ENCODE measurements at places on chromosomes 11 and 22. TPM values are rescaled to one million over a fixed set of nuclear protein-coding genes. Genes with fewer than 3 reads are reported as not detected.

DNA sequence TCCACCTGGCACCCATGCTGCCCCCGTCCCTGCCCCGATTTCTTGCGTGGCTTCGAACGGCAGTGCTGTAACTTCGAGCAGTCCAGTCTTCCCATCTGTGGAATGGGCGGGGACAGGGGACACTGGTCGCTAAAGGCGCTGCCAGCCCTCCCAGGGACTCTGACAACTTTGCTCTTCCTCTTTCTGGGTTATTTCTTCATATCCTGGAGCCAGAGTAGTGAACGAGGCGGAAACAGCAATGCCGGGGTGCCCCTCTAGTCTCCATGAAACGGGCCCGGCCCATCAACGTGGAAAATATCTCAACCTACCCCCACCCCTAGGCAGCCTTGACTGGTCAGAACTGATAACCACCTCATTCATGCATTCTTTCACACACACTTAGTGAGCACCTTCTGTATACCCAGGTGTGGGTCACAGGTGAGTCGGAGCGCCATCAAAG lies 42.8 kb downstream of the TRIOBP start:
- H3K36me3 ChIP-seq: no peaks in the 10 kb centered on the region
- no peaks in the 10 kb centered on the region for H3K27me3 ChIP-seq
- H3K4me1 ChIP-seq: peaks cover 44% of the 10 kb centered on the region

DNA sequence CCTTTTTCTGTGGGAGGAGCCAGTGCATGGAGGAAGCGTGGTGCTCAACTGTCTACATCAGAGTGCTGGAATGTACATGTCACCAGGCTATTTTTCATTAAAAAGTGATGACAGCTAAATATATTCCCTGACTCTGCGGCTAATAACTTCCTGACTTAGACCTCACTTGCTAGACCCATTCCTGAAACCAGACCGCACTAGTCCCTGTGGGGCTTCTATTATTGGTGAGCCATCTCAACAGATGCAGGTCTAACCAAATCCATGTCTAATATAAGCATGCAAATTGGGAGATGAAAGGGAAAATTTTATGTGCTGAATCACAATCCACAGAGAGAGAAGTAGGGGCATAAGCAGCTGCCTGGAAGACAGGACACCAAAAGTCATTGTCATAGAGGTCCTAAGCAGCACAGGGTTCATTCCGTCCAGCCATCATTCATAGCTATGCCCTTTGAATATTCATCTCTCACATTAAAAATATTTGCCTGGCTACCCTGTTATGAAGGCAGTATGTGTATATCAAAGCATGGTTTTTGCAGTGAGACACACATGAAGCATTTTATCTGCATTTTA lies 110.9 kb upstream of the BLID start:
- H3K27ac ChIP-seq: no peak overlapping the region
- no peak overlapping the region for H3K4me3 ChIP-seq
- no peak for DNase-seq
- no peaks in the 10 kb centered on the region for H3K27me3 ChIP-seq
- H3K4me1 ChIP-seq: peaks cover 25% of the 10 kb centered on the region

Gene OR10D3
- total RNA-seq: not detected

DNA sequence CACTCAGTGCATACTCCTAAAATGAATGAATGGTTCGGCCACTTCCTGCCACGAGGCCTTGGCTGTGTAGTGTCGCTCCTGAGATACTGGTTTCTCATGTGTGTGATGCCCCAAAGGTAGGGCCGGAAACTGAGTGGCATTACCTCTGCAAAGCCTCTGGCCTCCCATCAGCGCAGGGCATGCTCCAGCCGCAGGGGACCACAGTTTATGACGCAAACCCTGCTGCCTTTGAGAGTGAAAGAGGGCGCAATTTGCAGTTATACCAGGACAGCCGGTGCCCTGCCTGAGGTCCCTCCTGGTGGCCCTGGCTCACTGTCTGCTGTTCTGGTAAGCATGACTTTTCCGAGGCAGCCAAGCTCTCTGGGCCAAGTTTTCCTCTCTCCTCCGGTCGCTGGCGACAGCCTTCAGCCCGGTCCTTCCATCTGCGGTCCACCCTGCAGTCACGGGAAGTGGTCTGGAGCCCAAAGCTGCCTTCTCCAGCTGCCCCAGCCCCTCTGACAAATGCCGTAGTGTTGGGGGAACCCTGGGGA lies 2.4 kb upstream of the FGF3 start:
- no peak overlapping the region for H3K4me3 ChIP-seq
- no peaks in the 10 kb centered on the region for H3K36me3 ChIP-seq
- no peaks in the 10 kb centered on the region for H3K4me1 ChIP-seq
- DNase-seq: peak; percentile 57

DNA sequence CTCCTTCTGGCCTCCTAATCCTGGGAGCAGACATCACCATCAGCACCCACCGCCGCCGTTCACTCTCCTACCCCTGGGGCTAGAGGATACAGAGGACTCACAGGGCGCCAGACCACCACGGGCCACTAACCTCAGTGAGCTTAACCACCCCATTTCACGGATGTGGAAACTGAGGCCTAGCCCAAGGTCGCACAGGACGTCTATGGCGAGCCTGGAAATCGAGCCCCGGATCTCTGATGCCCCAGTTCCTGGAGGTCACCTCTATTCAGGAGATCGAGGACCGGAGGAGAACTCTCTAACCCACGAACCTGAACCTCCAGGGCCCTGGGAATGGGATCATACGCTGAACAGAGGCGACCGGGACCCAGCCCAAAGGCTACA lies 349 bp downstream of the TIMM10 start:
- peaks cover 10% of the 10 kb centered on the region for H3K4me1 ChIP-seq
- H3K4me3 ChIP-seq: peak overlapping the region; percentile 95
- peaks cover 7% of the 10 kb centered on the region for H3K36me3 ChIP-seq
- DNase-seq: no peak

DNA sequence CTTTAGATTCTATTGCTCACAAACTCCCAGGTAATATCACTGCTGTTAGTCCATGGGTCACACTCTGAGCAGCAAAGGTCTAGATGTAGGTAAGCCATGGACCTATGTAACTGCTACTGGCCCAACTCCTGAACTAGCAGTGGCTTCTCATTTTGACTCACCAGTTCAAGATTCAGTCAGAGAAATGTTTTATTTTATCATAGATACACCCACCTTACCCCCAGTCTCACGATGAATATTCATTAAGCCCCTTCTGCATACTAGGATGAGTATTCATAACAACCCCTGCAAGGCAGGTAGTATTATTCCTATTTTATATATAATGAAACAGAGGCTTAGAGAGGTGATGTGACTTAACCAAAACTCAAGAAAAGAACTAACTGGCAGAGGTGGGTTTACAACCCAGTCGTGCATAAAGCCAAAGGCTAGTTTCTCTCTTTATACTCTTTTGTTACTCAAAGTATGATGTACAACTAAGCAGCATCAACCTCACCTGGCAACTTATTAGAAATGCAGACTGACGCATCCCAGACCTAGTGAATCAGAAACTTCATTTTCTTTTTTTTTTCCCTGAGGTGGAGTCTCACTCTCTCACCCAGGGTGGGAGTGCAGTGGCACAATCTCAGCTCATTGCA lies 957.6 kb upstream of the CCDC90B start:
- DNase-seq: no peak
- H3K27me3 ChIP-seq: no peaks in the 10 kb centered on the region
- H3K36me3 ChIP-seq: no peaks in the 10 kb centered on the region

Gene EMID1
- 0.29 TPM for total RNA-seq

DNA sequence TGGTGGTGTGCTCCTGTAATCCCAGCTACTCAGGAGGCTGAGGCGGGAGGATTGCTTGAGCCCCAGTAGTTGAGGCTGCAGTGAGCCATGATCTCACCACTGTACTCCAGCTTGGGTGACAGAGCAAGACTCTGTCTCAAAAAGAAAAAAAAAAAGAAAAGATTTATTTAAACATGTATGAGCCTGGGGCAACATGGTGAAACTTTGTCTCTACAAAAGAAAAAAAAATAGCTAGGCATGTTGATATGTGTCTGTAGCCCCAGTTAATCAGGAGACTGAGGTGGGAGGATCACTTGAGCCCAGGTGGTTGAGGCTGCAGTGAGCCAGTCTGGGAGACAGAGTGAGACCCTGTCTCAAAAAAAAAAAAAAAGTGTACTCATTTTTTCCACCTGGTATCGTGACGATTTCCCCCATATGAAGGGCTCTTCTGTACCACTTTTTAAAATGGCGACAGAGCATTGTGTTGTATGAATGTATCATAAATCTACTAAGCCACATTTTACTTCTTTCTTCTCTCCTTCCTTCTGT lies 16.4 kb upstream of the KCTD14 start:
- no peaks in the 10 kb centered on the region for H3K36me3 ChIP-seq
- H3K4me1 ChIP-seq: peaks cover 18% of the 10 kb centered on the region
- no peak overlapping the region for H3K4me3 ChIP-seq
- H3K27me3 ChIP-seq: no peaks in the 10 kb centered on the region
- no peak for DNase-seq
- H3K27ac ChIP-seq: peak overlapping the region; percentile 94

GRCh38 chr22:16831257-16831656 lies 6.0 kb upstream of the XKR3 start:
- H3K4me3 ChIP-seq: no peak overlapping the region
- H3K27ac ChIP-seq: no peak overlapping the region
- H3K4me1 ChIP-seq: no peaks in the 10 kb centered on the region
- no peaks in the 10 kb centered on the region for H3K27me3 ChIP-seq
- DNase-seq: no peak

GRCh38 chr11:17722000-17722643 lies 2.8 kb downstream of the MYOD1 start:
- no peaks in the 10 kb centered on the region for H3K4me1 ChIP-seq
- H3K27me3 ChIP-seq: peaks cover 83% of the 10 kb centered on the region
- H3K36me3 ChIP-seq: no peaks in the 10 kb centered on the region
- H3K27ac ChIP-seq: no peak overlapping the region
- DNase-seq: peak; percentile 97
- no peak overlapping the region for H3K4me3 ChIP-seq

Gene CHRDL2
- not detected for total RNA-seq

Gene NCF4
- total RNA-seq: 0.36 TPM

DNA sequence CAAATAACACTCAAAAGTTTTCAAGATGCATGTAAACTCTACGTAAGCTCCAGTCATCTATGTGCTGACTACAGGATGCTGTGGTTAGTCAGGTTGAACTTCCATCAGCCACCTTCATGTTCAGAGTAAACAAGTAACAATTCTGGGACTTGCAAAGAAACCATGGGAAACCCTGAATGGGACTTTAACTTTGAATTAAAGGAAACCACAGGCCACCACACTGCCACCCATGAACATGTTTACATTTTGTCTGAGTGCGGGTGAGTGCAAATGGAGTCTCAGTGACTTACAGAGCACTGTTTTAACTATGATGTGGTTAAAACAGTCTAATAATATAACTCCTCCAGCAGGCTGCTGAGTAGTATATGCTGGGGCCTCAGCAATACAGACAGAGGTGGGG lies 12.9 kb upstream of the SYTL2 start:
- H3K4me3 ChIP-seq: no peak overlapping the region
- H3K27me3 ChIP-seq: no peaks in the 10 kb centered on the region
- no peak for DNase-seq
- H3K36me3 ChIP-seq: no peaks in the 10 kb centered on the region
- peaks cover 37% of the 10 kb centered on the region for H3K4me1 ChIP-seq

Data from osteoblast (primary cell).